Activated CD4-positive, alpha-beta T cell treated with anti-CD3 and anti-CD28 coated beads for 4 hours (primary cell): ENCODE measurements at places on chromosomes 4 and X.

- no peak for DNase-seq
These were observed 14.3 kb downstream of the CASK start for GRCh38 chrX:41909068-41909467.

- no peak for DNase-seq
These were observed 2.7 kb downstream of the AFP start for GRCh38 chr4:73438582-73439215.

GRCh38 chr4:47577779-47578553, 92.9 kb downstream of the ATP10D start:
- DNase-seq: no peak

GRCh38 chrX:11929476-11929875, 171.4 kb downstream of the MSL3 start:
- DNase-seq: no peak

GRCh38 chr4:123060039-123060770, 137.8 kb upstream of the NUDT6 start:
- no peak for DNase-seq

- no peak for DNase-seq
These were observed 488.9 kb upstream of the FAT1 start for GRCh38 chr4:187212446-187213080.

GRCh38 chr4:173420324-173420752, 21.4 kb upstream of the SCRG1 start:
- DNase-seq: no peak

DNA sequence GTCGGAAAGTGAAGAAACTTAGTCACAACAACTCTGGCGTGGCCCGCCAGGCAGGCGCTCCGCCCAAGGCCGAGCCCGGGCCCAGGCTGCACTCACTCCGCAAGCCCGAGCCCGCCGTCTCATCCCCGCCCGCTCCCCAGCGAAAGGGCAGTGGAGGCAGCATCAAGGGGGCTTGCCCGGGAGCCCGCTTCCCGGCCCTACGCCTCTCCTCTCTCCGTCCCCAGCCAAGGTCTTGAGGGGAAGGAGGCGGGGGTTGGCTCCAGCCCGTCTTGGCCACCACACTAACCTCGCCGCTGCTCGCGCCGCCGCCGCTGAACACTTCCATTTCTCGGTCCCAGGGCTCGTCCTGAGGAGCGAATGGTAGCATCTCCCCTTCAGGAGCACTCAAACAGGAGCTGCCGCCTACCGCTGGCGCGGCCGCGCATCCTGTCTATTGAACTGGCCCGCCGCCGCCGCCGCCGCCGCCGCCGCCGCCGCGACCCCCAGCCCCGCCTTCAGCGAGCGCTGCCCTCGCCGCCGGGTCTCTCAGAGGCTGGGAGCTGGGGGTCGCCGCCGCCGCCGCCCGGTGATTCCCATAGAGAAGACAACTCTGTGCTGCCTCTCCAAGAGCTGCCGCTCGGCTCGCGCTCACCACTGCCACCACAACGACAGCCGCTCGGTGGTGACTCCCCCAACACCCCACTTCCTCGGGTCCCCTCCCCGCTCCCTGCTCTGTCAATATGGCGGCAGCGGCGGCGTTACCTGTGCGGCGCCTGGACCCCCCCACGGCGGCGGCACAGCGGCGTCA, at the start of gene RPS6KA6:
TSS of gene RPS6KA6 (minus strand) at position 667 of the 787 bp plus-strand sequence. CDS start at position 367, 300 bp downstream.
- no peak for DNase-seq

DNA sequence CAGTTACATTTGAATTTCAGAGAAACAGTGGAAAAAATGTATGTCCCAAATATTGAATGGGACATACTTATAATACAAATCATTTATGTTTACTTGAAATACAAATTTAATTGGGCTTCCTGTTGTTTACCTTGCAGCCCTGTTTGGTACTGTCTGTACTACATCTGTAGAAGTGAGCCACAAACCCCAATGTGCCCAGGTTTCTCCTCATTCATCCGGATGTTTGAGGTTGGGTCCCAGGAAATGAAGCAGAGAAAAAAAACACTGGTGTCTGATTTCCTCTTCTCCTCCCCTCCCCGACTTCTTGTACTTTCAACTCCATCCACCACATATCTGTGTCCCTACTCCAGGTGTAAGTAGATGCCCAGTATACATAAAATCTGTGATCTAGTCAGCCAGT, 27.1 kb upstream of the SCRG1 start:
- DNase-seq: no peak

- DNase-seq: no peak
These were observed 62.7 kb downstream of the PRPS1 start for GRCh38 chrX:107691024-107691448.

DNA sequence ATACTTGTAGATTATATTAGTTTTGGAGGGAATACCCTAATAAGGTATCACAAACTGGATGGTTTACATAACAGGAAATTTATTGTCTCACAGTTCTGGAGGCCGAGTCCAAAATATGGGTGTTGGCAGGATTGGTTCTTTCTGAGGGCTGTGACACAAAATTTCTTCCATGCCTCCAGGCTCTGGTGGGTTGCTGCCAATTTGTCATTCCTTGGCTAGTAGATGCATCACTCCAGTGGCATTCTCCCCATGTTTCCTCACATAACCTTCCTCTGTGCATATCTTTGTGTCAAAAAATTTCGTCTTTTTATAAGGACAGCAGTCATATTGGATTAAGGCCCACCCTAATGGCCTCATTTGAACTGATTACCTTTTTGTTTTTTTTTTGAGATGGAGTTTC, 49.3 kb downstream of the APELA start:
- DNase-seq: no peak

DNA sequence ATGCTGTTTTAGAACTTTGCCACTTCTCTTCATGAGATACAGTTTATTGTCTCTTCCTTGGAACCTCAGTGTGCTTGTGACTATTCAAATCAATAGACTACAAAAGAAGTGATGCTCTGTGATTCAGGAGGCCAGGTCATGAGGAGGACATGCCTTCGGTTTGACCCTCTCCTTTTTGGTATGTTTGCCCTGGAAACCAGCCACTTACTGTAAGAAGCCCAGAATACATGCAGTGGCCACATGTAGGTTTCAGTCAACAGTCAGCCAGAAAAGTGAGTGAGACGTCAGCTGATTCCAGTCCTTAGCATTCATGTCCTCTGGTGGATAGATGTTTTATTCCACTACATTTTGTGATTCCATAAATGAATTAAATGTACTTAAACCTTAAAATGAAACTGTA, 328.7 kb downstream of the PCDH18 start:
- no peak for DNase-seq

DNA sequence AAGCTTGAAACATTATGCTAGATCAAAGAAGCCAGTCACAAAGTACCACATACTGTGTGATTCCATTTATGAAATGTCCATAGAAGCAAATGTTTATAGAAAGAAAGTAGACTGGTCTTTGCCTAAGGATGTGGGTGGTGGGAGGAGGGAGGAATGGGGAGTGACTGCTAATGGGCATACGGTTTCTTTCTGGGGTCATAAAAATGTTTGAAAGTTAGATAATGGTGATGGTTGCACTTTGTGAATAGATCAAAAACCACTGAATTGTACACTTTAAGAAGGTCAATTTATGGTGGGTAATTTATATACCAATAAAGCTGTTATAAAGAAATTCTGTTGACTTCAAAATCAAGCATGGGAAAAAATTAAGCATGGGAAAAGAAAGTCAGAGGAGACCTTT, 56.6 kb downstream of the FAM13A start:
- no peak for DNase-seq

DNA sequence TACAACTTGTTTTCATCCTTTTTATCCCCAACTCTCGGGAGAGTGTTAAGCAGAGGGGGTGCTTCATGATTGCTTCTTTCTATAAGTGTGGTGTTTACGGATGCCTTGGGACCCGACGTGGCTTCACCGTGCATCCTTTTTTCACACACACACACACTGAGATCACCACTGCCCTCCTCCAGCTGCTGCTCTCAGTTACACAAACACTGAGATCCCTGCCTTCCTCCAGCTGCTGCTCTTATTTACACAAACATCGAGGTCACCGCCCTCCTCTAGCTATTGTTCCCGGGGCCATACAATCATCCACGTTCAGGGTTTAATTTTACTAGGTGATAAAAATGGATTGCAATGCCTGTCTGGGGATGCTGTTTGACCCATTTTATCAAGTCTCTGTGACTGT, 155.4 kb upstream of the FAM9B start:
- no peak for DNase-seq

GRCh38 chr4:180156684-180157083, 2086.5 kb upstream of the TENM3 start:
- DNase-seq: no peak

- DNase-seq: no peak
These were observed 1.1 kb downstream of the SLC9B2 start for GRCh38 chr4:103075435-103075893.

DNA sequence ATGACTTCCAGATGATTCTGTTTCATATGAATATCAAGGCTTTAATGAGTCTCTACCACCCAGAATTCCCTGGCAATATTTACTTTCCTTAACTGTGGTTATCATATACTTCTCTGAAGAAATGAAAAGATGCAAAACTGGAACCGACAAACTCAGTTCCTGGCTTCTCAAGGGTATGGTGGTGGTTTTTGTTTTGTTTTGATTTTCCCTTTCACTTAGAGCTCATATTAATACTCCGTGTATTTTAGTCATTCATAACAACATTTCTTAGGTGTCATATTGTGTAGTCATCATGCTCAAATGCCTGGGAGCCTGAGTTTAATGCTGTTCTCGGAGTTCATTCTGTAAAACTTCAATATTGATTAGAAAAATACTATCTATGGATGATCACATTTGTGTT, 665 bp downstream of the TRPC5OS start:
- no peak for DNase-seq

GRCh38 chr4:143337600-143338287, 1.1 kb downstream of the GAB1 start:
- DNase-seq: no peak

DNA sequence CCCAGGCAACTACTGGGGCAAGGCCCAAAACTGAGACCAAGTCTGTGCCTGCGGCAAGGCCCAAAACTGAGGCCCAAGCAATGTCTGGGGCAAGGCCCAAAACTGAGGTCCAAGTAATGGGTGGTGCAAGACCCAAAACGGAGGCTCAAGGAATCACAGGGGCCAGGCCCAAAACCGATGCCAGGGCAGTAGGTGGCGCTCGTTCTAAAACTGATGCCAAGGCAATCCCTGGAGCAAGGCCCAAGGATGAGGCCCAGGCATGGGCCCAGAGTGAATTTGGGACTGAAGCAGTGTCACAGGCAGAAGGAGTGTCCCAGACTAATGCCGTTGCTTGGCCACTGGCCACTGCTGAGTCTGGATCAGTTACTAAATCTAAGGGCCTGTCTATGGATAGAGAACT, 2.7 kb downstream of the GPRASP2 start:
- DNase-seq: no peak

- no peak for DNase-seq
These were observed 37.2 kb downstream of the CLCN3 start for GRCh38 chr4:169657470-169658107.

DNA sequence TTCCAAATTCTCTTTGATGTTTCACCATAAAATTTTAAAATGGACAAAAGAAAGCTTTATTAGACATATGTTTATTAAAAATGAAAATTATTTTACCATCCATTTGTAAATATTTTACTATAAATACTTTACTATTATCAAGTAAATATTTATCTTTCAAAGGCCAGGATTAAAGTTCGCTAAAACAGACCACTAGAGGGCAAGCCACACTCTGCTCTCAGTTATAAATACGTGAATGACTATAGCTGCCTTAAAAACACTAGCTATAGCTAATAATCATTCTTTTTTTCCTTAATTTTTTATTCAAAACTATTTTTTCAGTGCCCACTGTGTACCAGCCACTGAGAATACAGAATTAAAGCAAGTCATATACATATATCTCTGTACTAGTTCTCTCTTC, 38.6 kb downstream of the UNC5C start:
- no peak for DNase-seq

DNA sequence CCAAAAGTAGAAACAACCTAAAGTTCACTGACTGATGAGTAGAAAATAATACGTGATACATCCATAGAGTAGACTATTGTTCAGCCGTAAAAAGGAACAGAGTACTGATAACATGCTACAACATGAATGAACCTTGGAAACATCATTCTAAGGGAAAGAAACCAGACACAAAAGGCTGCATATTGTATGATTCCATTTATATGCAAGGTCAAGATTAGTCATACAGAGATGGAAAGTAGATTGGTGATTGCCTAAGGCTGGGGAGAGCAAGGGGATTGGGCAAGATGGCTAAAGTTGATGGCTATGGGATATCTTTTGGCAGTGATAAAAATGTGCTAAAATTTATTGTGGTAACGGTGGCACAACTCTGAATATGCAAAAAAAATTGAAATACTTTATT, 209.1 kb downstream of the RELL1 start:
- no peak for DNase-seq

DNA sequence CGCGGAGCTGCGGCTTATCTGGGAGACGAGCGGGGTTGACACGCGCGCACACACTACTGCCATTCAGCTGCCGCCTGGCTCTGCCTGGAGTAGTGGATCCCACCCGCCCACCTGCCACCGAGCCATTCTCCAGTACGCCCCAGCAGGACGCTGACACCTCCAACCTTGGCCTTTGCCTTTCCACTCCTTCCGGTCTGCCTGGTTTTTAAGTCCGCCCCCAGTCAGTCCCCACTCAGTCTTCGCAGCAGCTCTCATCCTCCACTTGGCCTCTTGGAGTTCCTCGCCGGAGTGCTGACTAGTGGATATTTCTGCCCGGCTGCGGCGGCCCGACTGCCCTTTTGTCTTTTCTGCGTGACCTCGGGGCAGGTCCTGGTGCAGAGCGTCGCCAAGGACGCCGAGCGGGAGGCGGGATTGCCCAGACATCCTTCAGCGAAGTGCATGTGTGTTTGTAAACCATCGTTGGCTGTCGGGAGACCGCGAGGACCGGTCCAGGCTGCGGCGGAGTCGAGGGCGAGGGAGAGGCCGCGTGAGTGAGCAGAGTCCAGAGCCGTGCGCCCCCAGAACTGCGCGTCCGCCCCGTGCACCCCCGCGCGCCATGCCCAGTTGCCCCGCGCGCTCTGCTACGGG, 1.1 kb downstream of the SLIT2 start:
- DNase-seq: no peak

- DNase-seq: no peak
These were observed 5.9 kb downstream of the AIFM1 start for GRCh38 chrX:130159776-130160175.

DNA sequence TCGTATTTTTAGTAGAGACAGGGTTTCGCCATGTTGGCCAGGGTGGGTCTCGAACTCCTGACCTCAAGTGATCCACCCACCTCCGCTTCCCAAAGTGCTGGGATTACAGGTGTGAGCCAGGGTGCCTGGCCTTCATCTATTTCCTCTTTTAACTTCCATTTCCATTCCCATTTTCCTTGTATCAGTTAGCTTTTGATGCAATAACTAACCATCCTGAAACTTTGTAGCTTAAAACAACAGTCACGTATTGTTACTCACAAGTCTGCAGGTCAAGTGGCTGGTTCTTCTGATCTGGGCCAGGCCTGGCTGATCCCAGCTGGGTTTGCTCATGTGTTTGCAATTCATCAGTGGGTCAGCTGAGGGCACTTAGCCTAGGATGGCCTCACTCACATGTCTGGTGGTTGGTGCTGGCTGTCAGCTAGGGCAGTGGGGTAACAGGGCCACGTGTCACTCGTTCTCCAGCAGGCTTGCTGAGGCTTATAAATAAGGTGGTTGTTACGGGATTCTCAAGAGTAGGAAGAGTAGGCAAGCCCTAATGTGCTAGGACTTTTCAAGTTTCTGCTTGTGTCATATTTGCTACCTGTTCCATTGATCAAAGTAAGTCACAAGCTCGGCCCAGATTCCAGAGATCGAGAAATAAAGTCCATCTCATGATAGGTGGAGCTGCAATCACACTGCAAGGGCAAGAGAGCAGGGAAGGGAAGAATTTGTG, 88.2 kb downstream of the SOWAHB start:
- no peak for DNase-seq

GRCh38 chr4:182143822-182144625, 99.2 kb upstream of the TENM3 start:
- DNase-seq: no peak

GRCh38 chr4:152448854-152449253, 87.0 kb downstream of the FBXW7 start:
- no peak for DNase-seq
